ENCODE measurements at places on chromosomes 11 and 22.

- DNase-seq, result no peak
Observed at GRCh38 chr11:102929972-102930371, 25.6 kb downstream of the MMP13 start.

DNA sequence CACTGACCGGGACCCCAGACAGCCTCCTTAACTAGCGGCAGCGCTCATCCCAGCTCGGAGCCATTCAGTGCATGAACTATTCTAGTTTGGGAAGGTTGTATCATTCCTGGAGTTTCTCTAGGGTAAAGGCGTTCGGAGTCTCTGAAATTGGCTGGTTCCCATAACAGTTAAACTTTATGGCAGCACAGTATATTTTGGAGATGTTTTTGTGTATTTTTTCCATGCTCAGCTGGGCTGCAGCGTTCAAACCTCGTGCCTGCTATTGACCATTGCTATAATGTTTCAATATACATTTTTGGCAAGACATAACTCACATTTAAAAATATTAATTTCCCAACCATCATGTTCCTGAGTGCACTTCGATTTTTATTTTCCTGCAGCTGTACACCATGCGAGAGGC is 169.7 kb downstream of the ST3GAL4 start:
- no peak for DNase-seq

- DNase-seq, result no peak
Observed at GRCh38 chr22:36678477-36678876, 25.1 kb downstream of the CACNG2 start.

GRCh38 chr11:13728076-13728475 is 59.6 kb downstream of the FAR1 start:
- DNase-seq, result no peak

DNA sequence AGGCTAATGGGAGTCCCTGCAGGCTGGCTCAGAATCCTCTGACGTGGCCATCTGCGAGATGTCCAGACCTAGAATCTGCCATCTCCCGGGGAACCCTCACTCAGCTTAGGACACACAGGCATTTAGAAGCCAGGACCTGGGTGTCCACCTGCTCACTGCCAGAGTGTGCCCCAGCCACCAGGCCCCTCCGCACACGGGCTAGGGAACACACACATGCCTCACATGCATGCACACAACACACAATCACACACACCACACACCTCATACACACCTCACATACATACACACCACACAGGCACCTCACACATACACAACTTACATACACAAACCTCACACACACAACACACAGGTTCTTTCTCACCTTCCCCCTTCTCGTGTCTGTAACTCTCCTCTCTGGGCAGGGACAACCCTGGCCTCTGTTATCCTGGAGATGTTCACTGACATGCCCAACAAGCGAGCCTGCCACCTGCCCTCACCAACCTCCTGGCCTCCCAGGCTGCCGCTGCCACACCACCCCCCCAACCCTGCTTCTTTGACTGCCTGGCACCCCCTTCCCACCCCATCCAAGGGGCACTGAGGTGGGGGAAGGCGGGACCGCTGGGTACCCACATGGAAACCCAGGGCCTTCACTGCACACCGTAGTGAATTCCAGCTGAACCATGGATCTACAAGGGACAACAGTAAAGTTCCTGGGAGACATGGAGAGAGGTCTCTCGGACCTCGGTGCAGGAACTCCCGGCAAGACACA is 38.1 kb downstream of the GNB1L start:
- no peak for DNase-seq

DNA sequence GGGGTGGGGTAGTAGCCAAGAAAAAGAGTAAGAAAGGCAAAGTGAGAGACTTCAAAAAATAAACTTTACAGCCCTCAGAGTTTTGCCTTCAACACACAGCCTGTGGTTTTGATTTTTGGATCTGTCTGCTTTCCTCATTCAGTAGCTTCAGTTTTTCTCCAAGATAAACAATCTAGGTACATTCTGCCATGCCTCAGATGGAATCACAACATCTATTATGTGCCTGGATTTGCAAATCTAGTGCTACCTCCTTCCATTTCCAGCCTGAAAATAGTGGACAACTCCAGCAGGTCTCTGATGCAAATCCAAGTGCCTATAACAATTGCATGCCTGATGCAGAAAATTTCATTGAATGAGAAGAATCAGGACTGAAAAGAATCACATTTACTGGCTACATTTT is 206.6 kb upstream of the GUCY1A2 start:
- DNase-seq, result no peak

DNA sequence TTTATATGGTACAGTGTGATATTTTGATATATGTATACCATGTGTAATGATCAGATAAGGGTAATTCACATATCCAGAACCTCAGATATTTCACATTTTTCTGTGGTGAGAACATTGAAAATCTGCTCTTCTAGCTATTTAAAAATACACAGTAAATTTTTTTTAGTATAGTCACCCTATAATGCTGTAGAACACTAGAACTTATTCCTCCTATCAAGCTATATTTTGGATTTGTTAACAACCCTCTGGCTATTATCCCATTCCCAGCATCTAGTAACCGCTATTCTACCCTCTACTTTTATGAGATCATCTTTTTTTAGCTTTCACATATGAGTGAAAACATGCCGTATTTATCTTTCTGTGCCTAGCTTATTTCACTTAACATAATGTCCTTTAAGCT is 65.5 kb upstream of the SYT9 start:
- no peak for DNase-seq

- no peak for DNase-seq
Observed at GRCh38 chr11:14756349-14756748, 112.7 kb downstream of the PDE3B start.

DNA sequence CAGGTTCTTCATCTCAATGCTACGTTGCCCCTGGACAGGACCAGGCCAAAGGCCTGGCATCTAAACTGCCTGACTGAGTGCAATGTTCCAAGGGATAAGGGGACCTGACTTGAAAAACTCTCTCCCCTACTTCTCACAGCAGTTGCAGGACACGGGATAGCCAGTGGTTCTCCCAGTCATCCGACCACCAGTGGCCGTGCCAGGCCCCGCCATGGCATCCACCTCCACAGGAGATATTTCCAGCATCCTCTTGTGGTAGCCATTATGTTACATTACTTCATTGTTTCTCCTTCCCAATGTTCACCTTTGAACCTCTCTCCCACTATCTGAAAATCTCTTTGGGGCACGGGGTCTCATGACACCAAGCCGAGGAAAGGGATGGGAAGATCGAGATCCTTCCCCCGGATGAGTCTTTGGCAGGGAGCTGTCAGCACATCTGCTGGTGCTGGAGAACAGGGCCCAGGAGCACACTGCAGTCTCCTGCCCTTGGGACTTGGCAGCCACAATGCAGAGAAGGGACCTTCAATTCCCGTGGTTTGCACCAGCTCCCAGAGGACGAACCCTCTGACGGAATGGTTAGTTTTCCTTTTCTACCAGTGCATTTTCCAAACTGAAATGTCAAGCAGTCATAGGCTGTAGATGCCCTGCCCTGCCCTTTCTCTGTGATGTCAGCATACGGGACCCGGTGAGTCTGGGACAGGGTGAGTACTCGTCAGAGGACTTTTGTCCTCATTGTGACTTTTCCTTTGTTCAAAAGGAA is 121.2 kb downstream of the ETS1 start:
- DNase-seq, result peak; percentile 51

DNA sequence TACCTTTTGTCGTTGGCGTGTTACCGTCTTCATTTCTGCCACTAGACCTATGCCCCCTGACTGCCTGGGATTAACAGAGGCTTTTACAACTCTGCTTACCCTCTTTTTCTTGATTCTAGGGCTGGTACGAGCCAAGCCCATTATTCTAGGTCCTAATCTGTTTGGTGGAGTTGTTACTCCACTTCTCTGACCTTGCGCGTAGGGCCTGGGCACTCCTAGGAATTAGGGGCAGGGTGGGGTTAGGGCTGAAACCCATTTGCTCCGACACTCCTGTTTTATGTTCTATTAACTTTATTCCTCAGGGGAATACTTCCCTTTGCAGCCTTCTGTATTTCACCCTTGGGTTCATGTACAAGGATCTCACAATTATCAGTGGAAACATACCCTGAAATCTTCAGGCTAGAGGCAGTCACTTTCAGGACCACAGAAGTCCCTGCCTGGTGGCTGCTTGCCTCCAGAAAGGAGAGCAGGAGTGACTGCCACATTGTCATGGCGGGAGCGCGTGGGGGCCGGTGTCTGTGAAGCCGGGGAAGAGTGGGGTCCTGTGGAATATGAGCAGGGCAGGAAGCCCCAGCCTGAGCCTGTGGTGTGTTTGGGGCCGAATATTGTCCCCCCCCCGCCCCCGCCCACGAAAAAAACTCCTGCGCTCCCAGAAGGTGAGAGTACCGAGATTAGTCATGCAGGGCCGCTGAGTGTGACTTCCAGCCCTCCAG is 731 bp upstream of the SLC37A2 start:
- peak; percentile 7 for DNase-seq

GRCh38 chr11:119754199-119754598 is 25.2 kb upstream of the NECTIN1 start:
- DNase-seq, result no peak

GRCh38 chr22:31943206-31943977 is 943 bp upstream of the YWHAH start:
- DNase-seq, result no peak

GRCh38 chr22:35523167-35523947 is 17.3 kb upstream of the RASD2 start:
- no peak for DNase-seq
